ENCODE measurements at places on chromosomes 7 and 10. TPM values are rescaled to one million over a fixed set of nuclear protein-coding genes. Genes with fewer than 3 reads are reported as not detected.

GRCh38 chr7:28200598-28200997 lies 20.0 kb upstream of the JAZF1 start:
- DNase-seq: no peak

- DNase-seq: no peak
These were observed 213.6 kb downstream of the RPS24 start for GRCh38 chr10:78247266-78247665.

The OLAH gene
- total RNA-seq: 0.71 TPM

The LRRD1 gene
- total RNA-seq: not detected

The EPO gene
- not detected for total RNA-seq

The WDFY4 gene
- 2.0 TPM for total RNA-seq

The GSAP gene
- 30.2 TPM for total RNA-seq

The ETV1 gene
- total RNA-seq: 11.4 TPM

The MMRN2 gene
- total RNA-seq: 15.0 TPM

GRCh38 chr10:87675396-87676376 lies 16.0 kb downstream of the PAPSS2 start:
- no peak for DNase-seq

DNA sequence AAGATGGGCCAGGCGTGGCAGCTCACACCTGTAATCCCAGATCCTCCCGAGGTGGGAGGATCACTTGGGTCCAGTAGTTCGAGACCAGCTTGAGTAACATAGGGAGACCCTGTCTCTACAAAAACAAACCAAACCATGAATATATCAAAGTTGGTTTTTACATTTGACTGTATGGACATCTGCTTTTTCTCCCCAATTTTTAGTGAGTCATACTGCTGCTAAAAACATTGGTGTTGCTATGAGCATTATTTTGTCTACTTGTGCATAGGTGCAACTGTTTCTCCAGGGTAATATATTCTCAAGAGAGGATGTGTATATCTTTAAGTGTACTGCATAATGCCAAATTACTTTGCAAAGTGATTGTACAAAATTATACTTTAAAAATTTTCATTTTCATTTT lies 769 bp upstream of the TMEM248 start:
- DNase-seq: no peak

GRCh38 chr10:87865241-87865881 lies 1.9 kb downstream of the PTEN start:
- no peak for DNase-seq

DNA sequence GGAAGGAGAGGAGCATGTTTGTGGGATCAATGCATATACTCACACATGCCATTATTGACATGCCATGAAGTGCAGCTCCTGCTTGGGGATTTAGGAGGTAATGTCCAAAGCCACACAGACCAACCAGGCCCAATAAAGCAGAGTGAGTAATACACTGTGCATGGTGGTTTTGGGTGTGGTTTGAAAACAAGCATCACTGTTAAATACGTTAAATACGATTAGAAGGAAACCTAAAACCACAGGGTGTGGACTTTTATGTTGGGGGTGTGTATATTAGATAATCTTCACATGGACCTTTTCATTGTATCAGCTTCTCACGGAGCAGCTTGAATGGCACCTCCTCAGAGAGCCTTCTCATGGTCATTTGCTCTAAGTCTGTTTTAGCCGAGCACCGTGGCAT lies 10.4 kb upstream of the EIF3A start:
- no peak for DNase-seq

The PTN gene
- 40.0 TPM for total RNA-seq

- DNase-seq: no peak
These were observed 1.6 kb downstream of the WEE2 start for GRCh38 chr7:141709749-141710148.

The NUTM2D gene
- total RNA-seq: 1.4 TPM

- DNase-seq: no peak
These were observed 273.2 kb upstream of the ZNF32 start for GRCh38 chr10:43921881-43922280.

- peak; percentile 67 for DNase-seq
These were observed 71.1 kb downstream of the INPP5A start for GRCh38 chr10:132608511-132609195.

The HOXA3 gene
- 14.3 TPM for total RNA-seq

The ZNF804B gene
- total RNA-seq: 0.41 TPM
